ENCODE measurements at places on chromosomes 16 and 17.
A peak's percentile ranks its signal among the peaks of the same experiment; 100 is the strongest.

DNA sequence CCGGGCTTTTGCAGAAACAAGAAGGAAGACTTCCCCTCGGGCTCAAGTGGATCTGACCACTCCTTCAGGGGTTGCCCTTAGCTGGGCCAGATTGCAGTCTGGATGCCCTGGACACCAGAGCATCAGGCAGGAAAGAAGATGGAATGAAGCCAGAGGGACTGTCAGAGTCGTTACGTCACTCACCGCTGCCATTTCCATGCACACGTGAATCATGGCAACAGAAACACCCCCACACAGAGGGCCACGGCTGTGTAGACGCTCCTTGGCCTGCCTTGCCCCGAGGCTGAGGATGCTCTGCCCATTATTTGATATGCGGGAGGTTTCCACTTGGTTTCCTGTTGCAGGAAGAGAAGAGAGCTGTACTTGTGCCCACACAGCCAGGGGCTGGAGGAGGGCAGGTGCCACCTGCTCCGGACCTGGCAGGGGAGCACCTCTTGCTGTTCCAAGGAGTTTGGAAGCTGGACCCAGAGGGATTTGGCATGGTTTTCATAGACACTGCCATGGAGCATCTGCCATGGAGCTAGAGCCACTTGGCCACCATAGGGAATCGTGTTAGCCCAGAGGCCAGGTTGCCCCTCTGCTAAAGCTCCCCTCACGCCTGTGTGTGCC, 29.4 kb downstream of the RBFOX3 start:
- no peak for DNase-seq

DNA sequence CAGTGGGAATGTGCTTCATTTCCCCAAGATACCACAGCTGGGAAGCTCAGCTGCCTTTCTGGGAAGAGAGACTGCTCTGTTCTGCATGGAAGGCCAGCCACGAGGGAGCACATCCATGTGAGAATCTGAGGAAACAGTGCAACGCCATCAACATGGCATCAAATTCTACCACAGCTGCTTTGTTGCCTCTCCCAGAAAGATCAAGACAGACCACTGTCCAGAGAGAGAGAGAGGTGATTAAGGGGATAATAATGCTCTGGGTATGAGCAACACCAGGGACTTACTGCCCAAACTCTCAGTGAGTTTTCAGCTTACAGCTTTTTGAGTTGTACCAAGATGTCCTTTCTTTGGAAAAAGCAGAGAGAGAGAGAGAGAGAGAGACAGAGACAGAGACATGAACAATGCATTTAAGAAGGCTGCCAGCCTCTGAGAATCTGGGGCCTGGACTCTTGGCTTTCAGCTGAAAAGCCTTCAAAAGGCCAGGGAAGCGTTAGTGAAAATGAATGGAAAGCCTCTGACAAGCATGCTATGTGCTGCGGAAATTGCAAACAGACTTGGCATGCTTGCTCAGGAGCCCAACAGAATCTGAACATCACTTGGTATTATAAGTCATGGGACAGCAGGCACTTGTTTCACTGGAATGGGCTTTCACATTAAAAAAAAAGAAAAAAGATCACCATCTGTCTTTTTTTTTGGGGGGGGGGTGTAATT, 223.1 kb downstream of the MAP2K6 start:
- no peak for DNase-seq

DNA sequence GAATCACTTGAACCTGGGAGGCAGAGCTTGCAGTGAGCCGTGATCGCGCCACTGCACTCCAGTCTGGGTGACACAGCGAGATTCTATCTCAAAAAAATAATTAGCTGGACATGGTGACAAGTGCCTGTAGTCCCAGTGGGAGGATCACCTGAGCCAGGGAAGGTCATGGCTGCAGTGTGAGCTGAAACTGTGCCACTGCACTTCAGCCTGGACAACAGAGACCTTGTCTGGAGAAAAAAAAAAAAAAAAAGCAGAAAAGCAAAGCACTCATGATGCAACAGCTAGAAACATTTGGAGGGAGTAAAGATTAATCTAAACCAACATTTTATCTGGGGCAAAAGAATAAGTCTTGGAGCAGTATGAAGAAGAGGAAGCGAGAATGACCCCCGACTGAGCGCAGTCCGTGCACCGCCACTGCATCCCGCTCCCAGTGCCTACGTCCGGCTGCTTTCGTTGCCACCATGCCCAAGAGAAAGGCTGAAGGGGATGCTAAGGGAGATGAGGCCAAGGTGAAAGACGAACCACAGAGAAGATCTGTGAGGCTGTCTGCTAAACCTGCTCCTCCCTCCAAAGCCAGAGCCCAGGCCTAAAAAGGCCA, 8.2 kb downstream of the PRPSAP1 start:
- no peak for DNase-seq

- no peak for DNase-seq
These were observed 48.5 kb downstream of the RAI1 start for GRCh38 chr17:17729620-17730249.

DNA sequence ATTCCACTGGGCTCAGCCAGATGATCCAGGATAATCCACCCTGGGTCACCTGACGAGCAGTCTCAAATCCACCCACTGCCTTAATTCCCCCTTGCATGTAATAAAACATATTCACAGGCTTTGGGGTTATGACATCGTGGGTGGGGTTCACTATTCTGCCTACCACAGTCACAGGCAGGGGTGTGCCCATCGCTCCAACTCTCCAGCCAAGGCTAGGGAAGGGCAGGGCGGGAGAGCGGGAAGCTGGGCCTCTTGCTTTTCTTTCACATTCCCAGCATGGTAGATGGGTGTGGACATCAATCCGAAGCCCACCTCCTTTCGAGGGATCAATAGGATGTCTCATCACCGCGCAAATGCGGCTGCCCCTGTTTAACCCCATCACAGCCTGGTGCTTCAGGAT, 12.7 kb upstream of the CD300LD start:
- no peak for DNase-seq

- peak; percentile 38 for DNase-seq
These were observed 27.1 kb upstream of the CRYBA1 start for GRCh38 chr17:29219378-29220047.

DNA sequence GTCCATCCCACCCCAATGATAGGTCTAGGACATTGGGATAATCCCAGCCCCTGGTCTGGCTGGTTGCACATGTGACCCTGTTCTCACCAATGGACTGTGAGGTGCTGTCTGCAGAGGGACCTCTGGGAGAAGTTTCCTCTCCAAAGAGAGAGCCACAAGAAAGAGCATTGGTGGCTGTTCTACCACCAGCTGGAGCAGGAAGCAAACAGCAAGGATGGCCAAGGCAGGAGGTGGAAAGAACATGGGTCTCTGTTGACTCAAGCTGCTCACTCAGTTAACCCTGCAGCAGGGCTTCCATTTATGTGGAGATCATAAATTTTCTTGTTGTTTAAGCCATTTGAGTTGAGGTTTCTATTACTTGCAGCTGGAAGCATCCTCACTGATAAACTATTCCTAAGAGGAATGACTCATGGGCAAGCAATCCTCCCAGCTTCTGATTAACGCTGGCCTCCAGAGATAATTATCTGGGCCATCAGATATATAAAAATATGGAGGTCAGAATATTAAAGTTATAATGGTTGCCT, 52.6 kb downstream of the CYB5B start:
- no peak for DNase-seq

- no peak for DNase-seq
These were observed 21.3 kb downstream of the ZNF423 start for GRCh38 chr16:49834531-49835151.

DNA sequence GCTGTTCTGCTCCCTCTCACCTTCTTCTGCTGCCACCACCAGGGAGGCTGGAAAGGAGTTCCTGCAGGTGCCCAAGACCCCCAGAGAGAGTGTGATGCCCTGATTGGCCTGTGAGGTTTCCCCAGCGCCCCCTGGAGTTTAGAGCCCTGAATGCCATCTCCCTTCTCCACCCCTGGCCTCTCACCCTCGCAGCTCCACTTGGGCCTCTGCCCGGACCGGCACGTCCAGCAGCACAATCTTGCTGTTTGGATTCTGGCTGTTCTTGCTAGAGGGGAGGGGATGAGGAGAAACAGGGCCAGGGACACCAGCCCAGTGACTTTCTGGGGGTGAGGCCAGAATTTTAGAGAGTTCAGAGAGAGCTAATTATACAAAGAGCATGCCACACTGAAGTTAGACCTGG, 12.5 kb upstream of the FAM171A2 start:
- DNase-seq, result no peak

DNA sequence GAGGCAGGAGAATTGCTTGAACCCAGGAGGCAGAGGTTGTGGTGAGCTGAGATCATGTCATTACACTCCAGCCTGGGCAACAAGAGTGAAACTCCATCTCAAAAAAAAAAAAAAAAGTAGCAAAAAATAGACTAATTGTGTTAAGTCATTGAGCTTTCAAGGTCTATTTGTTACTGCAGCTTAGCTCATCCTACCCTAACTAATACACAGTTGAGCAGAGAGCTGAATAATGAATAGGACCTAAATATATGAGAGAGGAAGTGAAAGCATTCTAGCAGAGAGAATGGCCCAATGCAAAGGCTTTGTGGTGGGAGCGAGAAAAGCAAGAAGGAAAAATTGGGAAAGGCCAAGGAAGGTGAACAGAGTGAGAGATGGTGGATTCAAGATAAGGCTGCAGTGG, 128.3 kb downstream of the AXIN2 start:
- no peak for DNase-seq

GRCh38 chr17:28950017-28950751, 1.1 kb downstream of the PHF12 start:
- peak; percentile 32 for DNase-seq

DNA sequence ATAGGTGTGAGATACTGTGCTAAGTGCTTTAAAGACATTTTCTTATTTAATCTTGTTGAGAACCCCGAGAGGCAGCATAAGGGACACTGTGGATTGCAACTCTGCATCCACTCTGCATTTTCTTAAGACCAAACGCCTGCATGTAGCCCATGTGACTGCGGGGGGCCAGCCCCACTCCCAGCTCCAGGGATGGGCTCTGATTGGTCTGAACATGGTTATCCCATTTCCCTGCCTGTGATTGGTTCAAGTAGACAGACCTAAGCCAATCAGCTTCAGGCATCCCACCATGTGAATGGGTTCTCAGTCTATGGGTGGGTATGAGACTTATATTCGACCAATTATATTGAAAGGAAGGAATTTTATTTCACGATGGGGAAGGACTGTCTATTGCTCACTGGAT, 33.2 kb upstream of the USP7 start:
- DNase-seq, result no peak

GRCh38 chr17:45172541-45173286, 11.0 kb downstream of the HEXIM2 start:
- no peak for DNase-seq

GRCh38 chr17:34242587-34243363, 12.3 kb upstream of the CCL2 start:
- no peak for DNase-seq

Data from stimulated activated CD8-positive, alpha-beta memory T cell treated with anti-CD3 and anti-CD28 coated beads, Interleukin-2, amount 100 ng/mL, for 48 hours (primary cell).